Stimulated activated naive CD8-positive, alpha-beta T cell treated with anti-CD3 and anti-CD28 coated beads, Interleukin-15, amount 100 ng/mL, for 72 hours (primary cell): ENCODE measurements at places on chromosomes 2 and 18.

- no peak for DNase-seq
These were observed 119.6 kb downstream of the MCFD2 start for GRCh38 chr2:46796031-46796430.

- DNase-seq, result peak; percentile 54
These were observed 11.9 kb upstream of the CRYGA start for GRCh38 chr2:208175069-208175839.

GRCh38 chr2:208407667-208408066, 1.1 kb downstream of the PTH2R start:
- no peak for DNase-seq

DNA sequence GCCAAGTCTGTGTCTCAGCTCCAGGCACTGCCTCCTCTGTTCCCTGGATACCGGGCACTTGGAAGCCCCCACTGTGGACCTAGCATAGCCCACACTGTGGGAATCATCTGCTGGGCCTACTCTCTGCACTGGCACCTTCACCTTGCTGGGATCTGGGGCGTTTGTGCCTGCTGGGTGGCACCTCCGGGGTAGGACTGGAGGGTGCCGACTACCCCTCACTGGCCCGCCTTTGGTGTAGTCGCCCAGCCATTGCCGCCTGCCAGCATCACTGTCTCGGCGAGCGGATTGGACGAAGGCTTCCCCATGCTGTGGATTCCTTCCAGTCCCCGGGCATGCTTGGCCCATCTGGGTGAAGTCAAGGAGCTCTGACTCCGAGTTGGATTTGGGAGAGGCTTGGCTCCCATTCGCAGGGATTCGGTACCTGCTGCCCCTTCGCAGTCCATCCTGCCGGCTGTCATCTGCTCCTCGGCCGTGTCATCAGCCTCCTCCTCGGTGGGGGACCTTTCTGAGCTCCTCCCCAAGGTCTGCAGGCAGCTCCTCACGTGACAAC, 180.6 kb upstream of the HDAC4 start:
- DNase-seq, result no peak

GRCh38 chr2:83055376-83056010, 1403.6 kb downstream of the SUCLG1 start:
- no peak for DNase-seq

GRCh38 chr2:205706769-205707381, 24.6 kb downstream of the NRP2 start:
- peak; percentile 30 for DNase-seq

DNA sequence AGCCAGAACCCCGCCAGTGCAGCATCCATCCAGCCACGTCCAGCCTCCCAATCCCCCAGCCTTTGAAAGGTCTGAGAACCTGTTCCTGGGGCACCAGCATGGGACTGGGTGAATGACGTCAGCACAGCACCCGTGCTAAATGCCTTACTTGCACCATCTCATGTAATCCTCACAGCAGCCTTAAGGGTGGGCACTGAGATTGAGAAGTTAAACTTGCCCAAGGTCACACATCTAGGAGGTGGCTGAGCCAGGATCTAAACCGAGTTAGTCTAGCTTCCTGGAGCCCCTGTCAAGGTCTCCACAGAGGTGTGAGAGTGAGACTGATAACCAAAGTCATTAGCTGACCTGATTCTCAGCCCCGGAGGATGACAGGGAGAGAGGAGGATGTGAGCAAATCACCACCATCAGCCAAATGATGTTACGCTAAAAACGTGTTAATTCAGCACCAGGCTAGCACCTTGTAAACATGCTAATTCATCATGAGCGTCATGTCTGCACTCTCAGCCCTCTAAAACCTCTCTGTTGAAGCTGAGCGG, 4.6 kb downstream of the CD8A start:
- DNase-seq, result peak; percentile 91

GRCh38 chr18:183769-184168, 25.4 kb downstream of the USP14 start:
- no peak for DNase-seq

DNA sequence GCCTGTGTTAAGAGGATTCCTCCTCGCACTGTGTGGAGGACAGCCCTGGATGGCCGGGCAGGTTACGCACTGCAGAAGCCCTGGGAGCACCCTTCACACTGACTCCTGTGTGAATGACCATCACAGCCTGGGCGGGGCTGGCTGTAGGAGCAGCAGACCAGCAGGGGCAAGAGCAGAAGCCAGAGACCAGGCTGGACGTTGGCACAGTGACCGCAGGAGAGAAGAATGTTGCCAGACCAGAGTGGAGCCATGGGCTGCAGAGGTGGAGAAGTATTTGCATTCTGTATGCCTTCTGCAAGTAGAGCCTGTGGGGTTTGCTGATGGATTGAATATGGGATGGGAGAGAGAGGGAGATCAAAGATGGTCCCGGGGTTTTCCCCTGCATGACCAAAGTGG, 23.1 kb downstream of the LRRFIP1 start:
- no peak for DNase-seq

DNA sequence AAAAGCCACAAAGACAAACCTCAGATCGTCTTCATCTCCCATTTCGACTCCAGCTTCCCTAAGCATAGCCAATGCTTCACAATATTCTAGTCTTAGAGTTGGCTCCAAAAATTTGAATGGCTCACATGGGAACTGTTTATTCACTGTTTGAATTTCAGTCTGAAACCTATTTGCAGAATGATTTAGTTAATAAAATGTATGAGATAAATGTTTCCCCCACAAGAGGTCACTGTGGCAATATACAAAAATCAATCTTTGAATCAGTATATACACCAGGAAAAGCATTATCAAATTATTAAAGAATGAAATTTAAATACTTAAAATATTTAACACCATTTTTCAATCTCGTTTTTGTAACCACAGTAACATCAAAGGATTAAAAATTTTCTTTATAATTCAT, 40.0 kb upstream of the MCM6 start:
- no peak for DNase-seq

DNA sequence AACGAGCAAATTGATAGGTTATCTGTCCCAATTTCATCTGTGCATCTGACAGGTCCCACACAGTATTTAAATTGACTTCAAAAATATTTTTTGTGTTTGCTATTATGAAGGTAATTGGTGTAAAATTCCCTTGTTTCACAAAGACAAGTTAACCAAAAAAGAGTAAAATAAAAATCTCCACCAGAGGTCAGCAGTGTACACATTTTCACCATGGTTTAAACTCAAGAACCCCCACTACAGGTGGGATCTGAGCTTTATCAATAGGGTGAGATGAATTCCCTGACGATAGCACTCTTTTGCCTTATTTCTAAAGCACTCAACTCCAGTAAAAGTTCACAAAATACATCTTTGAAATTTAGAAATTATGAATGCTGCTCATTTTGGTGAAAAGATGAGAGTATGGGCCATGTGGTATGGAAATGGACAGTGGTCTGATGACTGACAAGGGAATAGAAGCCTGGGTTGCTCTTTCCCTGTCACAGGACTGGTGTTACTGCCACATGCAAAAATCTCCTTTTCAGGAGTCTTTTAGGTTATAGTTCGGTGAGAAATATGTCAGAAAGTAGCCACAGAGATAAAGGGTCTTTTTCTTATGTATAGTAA, 68.0 kb downstream of the SERPINB8 start:
- no peak for DNase-seq

GRCh38 chr18:73826098-73826497, 321.5 kb downstream of the FBXO15 start:
- no peak for DNase-seq

- peak; percentile 5 for DNase-seq
These were observed 30.3 kb upstream of the GPR17 start for GRCh38 chr2:127615511-127616166.

GRCh38 chr2:52414561-52415295, 1352.9 kb upstream of the CHAC2 start:
- no peak for DNase-seq

GRCh38 chr2:77566582-77566981, 44.4 kb upstream of the LRRTM4 start:
- no peak for DNase-seq

- DNase-seq, result no peak
These were observed 154.1 kb upstream of the BOD1L2 start for GRCh38 chr18:56992777-56993176.

- no peak for DNase-seq
These were observed 408.6 kb downstream of the MTX2 start for GRCh38 chr2:176677746-176678265.

DNA sequence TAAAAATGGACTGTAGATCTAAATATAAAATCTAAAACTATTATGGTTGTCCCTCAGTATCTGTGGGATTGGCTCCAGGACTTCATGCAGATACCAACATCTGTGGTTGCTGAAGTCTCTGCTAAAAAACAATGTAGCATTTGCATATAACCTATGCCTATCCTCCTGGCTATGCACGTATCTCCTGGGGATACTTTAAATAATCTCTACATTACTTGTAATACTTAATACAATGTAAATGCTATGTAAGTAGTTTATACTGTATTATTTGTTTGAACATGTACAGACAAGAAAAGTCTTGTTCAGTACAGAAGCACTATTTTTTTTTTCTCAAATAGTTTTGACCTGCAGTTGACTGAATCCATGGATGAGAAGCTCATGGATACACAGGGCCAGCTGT, 134.9 kb downstream of the ZAP70 start:
- no peak for DNase-seq

DNA sequence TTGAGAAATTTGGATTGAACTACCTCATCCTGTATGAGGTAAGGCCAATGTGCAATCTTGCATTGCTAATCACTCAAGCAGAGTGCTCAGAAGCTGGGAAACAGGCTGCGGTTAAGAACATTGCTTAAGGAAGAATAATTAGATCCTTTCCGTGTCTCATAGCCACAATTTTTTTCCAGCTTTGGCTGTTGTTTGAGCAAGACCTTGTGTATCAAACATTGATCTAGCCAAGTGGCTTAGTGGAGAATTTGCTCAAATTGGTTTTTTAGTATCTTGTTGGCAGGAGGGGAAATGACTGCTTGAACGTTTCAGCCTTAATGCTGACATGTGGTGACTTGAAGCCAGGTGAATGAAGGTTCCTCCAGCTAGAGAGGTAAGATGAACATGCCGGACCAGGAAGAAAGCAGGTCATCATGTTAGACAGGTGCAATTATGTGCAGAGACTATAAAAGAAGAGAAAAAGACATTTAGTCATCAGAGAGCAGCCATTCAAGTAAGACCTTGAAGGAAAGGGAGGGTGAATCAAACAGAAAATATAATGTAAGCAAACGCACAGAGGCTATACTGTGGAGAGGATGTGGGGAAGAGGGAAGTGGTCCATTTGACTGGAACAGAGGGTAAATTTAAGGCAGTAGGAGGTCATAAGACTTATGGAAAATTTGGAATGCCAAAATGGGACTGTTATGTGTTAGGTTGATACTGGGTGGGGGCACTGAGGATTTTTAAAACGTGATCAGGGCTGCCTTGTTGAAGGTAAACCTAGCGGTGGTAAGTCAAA, 98.9 kb upstream of the CYP1B1 start:
- no peak for DNase-seq

DNA sequence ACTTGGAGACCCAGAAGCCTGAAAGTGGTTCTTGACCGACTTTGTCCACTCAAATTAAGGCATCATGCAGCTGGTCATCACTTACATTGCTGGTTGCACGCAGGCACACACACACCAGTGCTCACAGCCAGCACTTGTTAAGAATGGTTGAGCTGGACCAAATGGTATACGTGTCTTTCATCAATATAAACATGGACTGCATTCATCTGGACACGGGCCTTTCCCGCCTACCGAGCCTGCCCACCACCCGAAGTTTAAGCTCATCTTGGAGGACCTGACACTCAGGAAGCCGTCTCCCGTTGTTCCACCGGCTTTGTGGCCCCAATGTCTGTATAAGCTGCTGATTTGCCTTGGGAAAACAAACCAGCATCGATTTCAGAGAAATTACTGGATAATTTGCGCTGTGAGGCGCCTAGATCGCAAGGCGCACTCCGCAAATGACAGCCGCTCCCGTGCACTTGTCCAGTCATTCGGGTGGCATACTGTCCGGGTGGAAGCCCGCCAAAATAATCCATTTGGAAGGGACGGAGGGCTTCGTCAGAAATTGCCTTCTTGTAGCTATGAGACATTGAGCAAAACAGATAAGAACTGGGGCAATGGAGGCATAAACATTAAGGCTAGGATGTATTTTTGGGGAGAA, 40.1 kb upstream of the AKAIN1 start:
- DNase-seq, result no peak

DNA sequence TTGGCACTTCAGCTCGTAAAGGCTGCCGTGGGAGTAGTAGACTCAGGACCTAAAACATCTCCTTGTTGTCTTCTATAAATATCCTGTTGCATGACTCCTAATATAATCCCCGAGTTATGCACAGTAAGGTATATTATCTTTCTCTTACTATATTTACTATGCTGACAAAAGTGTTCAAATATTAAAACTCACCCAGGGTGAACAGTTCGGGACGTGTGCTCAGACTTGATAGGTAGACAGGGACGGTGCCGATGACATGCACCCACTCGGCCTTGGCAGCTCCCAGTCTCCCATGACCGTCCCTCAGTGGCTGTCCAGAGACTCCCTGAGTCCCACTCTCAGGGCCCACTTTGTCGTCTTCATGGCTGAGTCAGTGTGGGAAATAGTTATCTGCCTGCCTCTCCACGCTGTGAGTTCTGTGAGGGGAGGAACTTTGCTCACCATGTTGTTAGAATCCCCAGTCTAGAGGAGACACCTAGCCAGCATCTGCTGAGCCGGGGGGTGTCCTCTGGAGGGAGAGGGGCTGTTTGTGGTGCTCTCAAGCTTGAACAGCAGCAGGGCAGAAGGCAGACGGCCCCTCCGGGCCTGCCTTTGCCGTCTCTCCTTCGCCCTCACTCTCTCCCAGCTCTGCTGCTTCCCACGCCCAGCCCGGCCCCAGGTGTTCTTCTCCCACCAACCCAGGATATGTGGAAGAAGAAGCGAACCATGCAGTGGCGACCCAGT, 75.0 kb downstream of the DGKD start:
- DNase-seq, result no peak

DNA sequence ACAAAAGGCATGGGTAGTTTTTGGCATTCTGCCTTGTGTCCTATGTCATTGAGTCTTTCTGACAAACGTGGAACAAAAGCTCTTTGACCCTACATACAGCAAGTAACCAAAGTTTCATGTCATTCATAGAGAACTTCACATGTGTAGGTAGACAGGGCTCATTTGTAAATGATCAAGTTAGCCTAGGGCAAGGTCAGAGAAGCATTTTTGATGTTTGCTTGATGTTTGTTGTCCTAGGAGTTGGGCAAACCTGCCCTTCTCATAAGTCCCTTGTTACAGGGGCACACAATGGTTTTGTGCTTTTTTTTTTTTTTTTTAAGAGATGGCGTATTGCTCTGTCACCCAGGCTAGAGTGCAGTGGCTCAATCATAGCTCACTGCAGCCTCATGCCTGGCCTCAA, 83.3 kb upstream of the FAM136A start:
- no peak for DNase-seq

- DNase-seq, result no peak
These were observed 47.6 kb upstream of the SLC30A6 start for GRCh38 chr2:32118055-32118454.

DNA sequence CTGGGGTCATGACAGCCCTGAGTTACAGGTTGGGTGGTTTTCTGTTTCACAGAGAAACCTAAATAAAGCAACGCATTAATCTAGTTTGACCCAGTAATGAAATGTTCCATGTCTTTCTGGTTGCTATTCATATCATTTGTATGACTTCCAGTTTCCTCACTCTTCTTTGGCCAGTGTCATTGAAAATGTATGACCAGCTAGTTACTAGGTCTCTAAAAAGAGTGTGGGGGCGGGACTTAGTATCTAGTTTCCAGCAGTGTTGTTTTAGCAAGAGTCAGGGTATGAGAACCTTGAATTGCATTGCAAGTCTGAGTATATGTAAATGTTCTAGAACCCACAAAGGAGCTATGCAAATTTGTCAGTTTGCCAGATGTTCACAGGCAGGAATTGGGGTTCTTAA, 47.7 kb downstream of the SLC9A2 start:
- no peak for DNase-seq
